ENCODE measurements at places on chromosomes 3 and 15.

- DNase-seq: no peak
These were observed 75.9 kb upstream of the TMC3 start for GRCh38 chr15:81449836-81450474.

DNA sequence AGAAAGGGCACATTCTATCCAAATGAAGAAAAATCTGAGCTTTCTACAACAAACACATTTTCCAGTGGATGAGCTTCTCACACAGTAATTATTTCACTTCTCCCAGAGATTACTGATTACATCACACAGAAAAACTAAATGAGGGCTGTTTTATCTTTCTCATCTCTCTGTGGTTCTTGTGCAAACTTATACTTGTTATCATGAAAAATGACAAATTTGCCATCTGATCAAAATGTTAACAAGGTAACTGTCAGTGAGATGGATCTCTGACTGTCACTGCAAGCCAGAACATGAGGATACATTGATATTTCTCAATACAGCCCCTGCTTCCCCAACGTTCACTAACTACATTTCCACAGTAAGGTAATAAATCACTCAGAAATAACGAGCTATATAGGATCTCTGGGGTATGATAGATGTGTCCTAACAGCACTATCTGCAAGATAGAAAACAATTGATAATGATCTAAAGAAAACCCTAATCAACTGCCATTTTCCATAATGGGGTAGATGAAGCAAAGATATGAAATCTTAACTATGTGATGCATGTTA lies 829.3 kb upstream of the CFAP20DC start:
- no peak for DNase-seq

- no peak for DNase-seq
These were observed 28.5 kb downstream of the PLAAT1 start for GRCh38 chr3:193269343-193270028.

DNA sequence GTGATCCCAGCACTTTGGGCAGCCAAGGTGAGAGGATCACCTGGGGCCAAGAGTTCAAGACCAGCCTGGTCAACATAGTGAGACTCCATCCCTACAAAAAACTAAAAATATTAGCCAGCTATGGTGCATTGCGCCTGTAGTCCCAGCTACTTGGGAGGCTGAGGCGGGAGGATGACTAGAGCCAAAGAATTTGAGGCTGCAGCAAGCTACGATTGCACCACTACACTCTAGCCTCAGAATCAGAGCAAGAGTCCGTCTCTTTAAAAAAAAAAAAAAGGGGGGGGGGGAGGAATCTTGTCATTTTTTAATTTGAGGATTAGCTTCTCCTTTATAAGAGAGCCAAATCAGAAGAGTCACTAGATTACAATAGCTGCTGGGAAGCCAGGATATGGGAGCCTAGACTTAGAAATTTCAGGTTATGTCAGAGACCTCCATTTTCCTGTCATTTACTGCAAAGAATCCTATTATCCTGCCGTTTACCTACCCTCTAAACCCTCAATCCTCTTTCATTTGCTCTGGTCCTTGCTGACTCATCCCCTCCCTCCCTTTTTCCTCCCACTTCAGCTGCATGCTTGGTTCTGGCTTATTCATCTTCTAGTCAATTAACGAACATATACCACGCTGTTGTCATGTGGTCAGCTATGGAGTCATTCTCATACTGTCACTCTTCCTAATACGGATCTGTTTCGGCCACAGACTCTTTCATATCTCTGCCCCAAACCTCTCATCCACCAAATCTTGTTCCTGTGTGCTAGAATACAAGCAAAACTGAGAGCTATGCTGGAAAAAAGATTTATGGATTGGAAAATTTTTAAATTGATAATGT lies 83.8 kb upstream of the PPIB start:
- no peak for DNase-seq

- DNase-seq: peak; percentile 79
These were observed 36.0 kb downstream of the TM2D3 start for GRCh38 chr15:101615986-101616848.

DNA sequence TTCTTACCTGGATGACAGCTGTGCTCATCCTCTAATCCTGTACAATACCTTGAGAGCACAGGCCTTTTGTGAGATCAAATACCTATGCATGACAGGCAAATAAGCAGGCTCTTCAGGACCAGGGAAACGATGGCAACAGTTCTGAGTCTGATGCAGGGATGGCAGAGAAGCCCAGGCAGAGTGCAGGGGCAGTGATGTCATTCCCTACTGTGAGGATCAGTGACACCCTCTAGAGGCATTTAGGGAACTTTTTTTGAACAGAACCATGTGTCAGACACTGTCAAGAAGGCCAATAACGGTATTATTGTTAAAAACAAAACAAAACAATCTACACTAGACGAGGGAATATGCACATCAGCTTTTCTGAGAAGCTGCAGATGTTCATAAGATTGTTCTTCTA lies 314.8 kb upstream of the CTDSPL start:
- DNase-seq: no peak

GRCh38 chr3:112531358-112531781 lies 30.4 kb downstream of the ATG3 start:
- peak; percentile 5 for DNase-seq

DNA sequence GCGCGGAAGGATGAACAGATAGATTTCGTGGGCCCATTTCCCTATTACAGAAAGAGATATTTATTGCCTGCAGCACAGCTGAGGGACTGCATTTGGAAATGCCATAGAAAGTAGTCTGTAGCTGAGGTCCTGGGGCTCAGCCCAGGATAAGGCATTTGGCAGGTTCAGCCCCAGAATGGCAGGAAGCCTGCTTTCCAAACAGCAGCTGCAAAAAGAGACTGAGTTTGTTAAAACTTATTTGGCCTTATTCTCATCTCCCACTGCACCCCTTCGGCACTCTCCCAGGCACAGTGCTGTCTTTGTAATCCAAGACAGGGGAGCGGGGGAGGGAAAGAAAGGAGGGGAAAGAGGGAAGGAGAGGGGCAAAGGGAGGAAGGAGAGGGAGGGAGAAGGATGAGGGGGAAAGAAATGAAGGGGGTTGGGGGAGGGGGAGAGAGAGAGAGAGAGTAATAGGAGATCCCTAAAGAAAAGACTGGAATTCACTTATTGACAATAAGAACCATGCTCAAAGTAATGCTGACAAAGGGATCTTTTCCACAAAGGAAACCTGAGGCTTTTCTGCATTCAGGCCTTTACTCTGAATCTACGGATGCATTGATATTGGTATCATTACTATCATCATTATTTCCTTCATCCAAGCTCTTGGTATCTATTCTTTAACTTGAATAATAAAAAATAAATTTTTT lies 94.0 kb upstream of the LRRN1 start:
- DNase-seq: no peak

- no peak for DNase-seq
These were observed 51.3 kb upstream of the TTBK2 start for GRCh38 chr15:42971830-42972229.

DNA sequence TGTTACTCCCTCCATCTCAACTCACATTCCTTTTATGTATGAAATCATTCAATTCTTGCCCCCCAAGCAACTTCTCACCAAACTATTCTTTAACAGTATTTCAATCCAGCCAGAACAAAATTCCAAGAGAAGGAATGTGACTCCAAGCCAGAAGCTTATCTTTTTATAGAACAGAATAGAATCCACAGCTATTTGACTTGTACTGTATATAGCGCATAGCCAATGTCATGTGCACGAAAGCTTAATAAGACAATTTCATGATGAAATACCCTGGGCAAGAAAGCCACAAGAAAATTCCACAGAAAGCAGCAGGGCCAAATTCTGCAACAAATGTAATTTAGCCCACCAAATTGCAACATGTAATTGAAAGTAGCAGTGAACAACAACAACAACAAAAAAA lies 127.6 kb upstream of the UBE2E2 start:
- DNase-seq: no peak

DNA sequence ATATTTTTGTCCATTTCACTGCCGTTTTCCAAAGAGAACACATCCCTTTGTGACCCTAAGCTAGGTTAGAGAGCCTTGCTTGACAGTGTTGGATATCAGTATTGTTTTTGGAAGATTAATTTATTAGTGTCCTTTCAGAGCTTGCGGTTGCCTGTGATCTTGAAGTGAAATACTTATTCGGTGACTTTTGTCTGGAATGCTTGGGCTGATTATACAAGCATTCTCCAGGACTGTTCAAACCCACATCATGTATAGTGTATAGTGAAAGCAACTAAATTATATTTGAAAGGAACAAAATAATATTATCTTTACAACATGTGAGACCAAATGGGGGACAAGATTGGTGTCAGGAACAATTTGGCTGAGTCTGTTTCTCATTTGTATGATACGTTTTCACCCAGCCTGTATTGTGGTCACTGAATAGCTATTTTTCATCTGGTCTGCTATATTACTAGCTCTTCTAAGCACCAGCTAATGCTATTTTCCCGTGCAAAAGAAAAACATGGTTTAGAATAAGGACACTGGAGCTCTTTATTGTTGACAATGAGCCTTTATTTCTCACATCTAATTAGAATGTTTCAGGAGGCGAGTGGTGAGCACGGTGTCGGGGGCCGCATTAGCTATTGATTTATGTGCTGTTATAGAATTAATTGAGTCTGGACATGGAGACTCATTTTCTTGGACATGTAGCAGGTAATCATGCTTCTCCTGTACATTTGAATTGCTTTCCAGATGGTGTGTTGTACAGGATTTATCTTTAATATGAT lies 158.1 kb downstream of the APBA2 start:
- DNase-seq: no peak

GRCh38 chr3:50212502-50212901 lies 7.4 kb downstream of the SLC38A3 start:
- DNase-seq: no peak

DNA sequence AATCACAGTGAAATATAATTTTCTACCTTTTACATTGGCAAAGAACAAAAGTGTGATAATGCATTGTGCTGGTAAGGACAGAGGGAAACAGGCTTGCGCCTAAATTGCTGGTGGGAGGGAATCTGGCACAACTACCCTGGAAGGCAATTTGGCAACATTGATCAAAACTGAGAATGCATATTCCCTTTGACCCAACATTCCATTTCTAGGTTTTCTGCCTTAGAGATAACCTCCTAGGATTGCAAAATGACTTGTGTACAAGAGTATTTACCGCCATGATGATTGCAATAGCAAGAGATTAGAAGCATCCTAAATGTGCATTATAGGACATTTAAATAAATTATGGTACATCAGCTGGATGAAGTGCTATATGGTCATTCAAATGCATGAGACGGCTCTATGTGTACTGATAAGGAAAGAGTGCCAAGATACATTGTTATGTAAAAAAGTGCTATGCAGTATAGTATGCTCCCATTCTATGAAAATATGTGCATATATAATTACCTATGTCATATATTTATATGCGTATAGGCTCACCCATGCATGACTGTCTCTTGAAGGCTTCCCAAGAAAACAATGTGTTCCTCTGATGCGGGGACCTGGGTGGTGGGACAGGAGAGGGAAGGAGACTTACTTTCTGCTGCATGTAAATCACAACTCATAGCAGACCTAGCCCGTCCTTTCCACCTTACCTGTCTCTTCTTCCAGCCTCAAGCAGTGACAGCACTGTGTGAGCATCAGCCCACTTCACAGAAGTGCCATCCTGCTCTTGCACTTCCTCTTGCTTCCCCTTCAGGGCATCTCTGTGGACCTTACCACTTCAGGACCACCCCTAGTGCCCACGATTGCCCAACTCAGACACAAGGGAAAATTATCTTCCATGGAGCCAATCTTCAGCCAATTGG lies 249.9 kb upstream of the TLE3 start:
- no peak for DNase-seq

Data from right kidney (tissue), 9 donors.